ENCODE measurements at places on chromosomes 4 and X.

- no peak for DNase-seq
Observed at GRCh38 chr4:53744446-53745160, 153.3 kb upstream of the LNX1 start.

DNA sequence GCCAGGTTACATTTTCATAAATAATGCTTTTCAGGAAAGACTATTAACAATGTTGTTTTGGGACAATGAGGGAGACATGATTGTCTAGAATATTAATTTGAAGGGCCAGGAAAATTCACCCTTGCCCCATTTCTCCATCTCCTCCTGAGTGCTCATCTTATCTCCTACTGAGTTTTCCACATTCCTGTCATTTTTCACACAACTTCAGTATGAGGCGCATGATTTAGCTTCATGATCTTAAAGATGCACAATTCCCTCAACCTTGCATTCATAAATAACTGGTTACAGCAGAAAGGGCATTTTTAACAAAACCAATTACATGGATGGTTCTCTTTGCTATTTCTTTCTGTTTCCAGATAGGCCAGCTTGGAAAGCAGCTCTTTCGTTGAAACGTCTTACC lies 1699.2 kb upstream of the IGFBP7 start:
- no peak for DNase-seq

GRCh38 chr4:143625632-143626031 lies 74.8 kb downstream of the FREM3 start:
- DNase-seq = no peak

GRCh38 chr4:147533331-147533730 lies 52.4 kb downstream of the EDNRA start:
- no peak for DNase-seq

- no peak for DNase-seq
Observed at GRCh38 chr4:4471195-4471594, 70.7 kb downstream of the STX18 start.

DNA sequence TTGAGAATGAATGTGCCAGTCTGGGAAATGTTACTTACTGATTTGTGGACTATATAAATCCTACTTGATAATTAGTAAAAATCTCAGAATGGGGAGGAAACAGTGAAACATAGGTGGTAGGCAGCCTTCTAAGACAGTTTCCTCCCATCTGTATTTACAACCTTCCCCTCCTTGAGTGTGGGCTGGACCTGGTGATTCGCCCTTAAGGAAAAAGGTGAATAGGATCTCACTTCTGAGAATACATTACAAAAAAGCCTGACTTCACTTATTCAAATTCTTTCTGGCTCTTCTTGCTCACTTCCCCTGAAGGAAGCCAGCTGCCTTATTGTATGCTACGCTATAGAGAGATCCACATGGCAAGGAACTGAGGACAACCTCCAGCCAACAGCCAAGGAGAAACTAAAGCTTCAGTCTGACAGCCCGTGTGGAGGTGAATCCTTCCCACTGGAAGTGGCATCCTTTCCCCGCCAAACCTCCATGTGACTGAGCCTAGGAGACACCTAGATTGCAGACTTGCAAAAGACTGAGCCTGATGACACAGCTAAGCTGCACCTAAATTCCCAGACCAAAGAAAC lies 585.0 kb downstream of the STPG2 start:
- DNase-seq = no peak

DNA sequence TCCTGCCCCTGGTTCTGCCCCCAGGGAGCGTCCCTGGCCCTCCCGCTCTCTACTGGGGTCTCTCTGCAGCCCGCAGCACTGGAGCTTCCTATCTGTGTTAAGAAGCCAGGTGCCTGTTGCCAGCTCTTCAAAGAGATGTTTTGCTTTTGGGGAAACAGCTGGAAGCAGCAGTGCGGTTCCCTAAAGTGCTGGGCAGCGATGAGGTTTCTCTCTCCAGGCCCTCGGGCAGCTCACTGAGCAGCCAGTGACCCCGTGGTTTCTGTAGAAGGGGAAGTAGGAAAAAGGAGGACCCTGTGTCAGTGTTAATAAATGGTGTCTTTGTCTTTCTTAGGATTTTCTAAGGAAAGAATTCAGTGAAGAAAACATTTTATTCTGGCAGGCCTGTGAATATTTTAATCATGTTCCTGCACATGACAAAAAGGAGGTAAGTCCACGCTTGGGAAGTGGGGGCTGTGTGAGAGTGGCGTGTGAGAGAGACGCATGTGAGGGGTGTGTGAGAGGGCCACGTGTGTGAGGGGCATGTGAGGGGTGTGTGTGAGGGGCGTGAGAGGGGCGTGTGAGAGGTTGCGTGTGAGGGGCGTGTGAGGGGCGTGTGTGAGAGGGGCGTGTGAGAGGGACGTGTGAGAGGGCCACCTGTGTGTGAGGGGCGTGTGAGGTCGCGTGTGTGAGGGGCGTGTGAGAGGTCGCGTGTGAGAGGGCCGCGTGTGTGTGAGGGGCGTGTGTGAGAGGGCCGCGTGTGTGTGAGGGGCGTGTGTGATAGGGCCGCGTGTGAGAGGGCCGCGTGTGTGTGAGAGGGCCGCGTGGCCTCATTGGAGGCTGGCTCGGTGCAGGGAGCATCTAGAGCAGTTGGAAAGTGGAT lies 27.1 kb upstream of the HGFAC start:
- DNase-seq = no peak

DNA sequence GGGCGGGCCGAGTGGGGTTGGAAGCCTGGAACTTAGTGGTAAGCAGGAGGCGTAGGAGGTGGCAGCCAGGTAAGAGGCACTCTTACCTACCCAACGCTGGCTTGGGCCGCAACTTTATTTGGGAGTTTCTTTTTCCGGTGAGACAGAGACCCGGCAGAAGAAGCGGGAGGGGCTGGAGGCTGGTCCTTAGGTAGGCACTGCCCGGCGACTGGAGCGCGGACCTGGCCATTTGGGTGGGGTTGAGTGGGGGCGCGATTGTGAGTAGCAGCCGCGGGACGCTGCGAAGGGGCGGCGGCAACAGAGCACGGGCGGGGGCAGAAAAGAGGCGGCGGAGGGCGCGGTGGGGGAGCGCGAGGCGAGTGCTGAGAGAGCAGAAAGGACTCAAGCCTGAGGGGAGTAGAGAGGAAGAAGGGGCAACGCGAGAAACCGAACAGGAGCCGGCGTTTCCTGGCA lies 334 bp upstream of the POU4F2 start:
- no peak for DNase-seq

DNA sequence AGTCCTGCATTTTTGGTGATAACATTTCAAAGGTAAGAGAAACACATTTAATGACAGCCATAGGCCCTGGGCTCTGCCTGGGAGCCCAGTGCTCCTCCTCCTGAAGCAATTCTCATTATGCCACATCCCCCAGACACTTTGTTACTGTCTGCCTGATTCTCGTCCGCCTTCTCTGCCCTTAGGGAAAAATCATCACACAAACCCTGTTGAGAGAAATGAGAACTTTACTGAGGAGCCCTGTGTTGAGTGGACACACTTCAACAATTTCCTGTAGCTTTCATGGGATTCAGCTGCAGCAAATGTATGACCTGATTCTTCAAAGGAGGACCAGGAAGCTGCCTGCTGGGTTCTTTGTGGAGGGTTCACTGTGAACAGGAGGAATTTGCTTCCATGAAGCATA lies 566.5 kb upstream of the FRG1 start:
- no peak for DNase-seq

DNA sequence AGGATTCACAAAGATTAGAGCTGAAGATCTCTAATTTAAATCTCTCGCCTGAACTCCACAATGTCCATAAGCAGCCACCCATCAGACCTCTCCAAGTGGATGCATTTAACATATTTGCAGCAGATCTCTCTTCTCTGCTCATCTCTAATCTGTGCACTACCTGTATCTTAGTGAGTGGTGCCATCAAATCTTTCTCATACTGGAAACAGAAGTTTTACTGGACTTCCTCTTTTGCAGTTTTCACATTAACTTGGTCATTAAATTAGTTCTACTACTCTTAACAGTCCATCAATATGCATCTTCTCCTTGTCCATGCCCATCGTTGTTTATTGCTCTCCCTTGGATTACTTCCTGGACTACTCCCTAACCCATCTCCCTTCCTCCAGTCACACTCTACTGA lies 488.5 kb downstream of the IL15 start:
- no peak for DNase-seq

GRCh38 chrX:155068165-155068564 lies 2.8 kb downstream of the CMC4 start:
- DNase-seq = no peak

DNA sequence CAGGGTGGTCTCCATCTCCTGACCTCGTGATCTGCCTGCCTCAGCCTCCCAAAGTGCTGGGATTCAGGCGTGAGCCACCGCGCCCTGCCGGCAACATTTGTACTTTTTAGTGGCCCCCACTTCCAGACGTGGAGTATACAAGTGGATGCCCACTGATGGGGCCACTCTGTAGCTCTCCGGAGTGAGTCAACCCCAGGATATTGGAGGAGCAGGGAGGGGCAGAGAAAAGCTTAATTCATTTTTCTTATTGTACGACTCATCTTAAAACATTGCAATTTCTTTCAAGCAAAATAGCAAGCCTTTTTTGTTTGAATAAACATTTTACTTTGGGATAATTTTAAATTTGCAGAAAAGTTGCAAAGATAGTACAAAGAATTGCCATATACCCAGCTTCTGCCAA lies 34.6 kb downstream of the FAM9C start:
- DNase-seq = no peak

DNA sequence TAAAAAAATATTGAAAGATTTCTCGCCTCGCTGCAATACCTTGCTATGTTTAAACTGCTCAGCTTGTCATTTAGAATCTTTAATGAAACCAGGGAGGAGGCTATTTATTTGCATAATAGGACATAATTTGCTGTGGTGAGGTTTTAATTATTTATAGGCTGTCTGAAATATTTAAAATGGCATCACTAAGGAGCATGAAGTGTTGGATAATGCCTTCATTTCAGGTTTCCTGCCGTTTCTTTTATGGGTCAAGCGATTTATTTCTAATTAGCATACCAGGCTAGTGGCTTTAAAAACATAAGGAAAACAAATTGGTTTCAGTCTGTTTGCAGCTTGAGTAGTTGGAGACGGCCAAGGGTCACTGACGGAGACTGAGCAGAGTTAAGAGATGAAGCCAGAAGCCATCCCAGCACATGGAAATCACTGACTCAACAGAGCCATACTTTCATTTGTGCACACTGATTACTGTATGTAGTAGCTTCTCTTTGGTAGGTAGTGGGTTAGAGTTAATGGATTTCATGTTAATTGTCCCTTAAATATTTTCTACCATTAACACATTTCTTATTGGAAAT lies 1962.4 kb upstream of the TENM3 start:
- DNase-seq = no peak

DNA sequence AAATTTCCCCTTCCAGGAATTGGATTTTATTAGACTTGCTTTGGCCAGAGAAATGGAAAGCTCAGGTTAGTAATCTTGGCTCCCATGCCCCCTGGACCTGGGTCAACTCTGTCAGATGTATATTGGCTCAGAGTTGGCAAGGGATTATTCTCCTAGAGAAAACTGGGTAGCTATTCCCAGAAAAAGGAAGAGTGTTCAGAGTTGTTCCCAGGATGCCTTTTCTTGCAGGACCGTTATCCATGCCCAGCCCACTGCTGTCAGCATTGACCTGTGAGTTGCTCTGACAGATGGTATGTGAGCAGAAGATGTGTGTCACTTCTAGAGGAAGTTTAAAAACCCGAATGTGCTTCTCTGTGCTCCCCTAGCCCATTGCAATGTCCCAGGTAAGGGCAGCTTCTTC lies 509.9 kb upstream of the ZFP42 start:
- DNase-seq = no peak

- DNase-seq = no peak
Observed at GRCh38 chr4:105460306-105460705, 13.6 kb downstream of the PPA2 start.

DNA sequence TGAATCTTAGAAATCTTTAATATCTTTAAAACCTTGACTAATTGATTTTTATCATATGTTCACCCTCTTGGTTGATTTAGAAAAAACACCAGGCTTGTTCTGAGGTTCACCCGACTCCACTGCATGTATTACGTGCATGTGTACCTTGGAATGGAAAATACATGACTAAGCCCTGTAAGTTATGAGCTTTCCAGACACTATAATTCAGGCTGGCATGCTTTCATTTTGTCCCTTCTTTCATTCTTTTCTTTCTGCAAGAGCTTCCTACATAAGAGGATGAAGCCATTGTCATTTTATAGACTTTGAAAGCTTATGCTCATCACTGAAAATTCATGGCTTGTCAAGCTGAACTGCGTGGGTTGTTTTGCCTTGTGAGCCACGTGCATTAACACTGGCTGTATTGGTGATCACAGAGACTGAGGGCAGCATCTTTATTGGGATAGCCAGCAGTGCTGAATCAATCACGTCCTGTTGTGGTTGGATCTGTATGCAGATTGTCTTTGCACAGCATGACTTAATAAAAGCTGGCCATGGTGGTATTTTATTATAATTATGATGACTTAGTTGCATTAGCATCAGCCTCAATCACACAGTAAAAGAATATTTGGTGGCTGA lies 141.9 kb downstream of the SLIT2 start:
- no peak for DNase-seq

DNA sequence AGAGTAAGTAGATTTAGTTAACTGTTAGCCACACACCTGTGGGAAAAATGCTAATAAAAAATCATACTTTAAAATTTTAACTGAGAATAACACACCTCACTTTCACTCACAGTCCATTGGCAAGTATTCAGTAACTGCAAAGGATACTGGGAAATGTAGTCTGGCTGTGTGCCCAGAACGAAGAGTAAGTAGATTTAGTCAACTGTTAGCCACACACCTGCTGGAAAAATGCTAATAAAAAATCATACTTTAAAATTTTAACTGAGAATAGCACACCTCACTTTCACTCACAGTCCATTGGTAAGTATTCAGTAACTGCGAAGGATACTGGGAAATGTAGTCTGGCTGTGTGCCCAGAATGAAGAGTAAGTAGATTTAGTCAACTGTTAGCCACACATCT lies 178.4 kb upstream of the NWD2 start:
- no peak for DNase-seq

DNA sequence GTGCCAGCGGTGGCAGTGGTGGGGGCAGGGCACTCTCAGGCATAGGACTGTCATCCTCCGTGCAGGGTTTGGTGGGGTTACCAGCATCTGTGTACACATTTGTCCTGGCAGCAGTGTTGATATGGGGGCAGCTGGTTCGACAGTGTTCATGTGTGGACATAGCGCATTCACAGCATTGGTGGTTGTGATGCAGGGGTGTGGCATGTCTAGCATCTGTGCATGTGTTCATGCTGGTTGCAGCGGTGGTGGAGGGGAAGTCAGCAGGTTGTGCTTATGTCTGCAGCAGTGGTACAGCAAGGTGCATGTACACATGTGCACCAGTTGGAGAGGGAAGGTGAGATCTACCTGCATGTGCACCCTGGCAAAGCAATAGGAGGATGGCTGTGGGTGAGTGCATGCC lies 75.3 kb upstream of the ZXDB start:
- no peak for DNase-seq
